Mesothelial cell of epicardium (in vitro differentiated cells): ENCODE measurements at places on chromosomes 2 and 18.
A peak's percentile ranks its signal among the peaks of the same experiment; 100 is the strongest.

DNA sequence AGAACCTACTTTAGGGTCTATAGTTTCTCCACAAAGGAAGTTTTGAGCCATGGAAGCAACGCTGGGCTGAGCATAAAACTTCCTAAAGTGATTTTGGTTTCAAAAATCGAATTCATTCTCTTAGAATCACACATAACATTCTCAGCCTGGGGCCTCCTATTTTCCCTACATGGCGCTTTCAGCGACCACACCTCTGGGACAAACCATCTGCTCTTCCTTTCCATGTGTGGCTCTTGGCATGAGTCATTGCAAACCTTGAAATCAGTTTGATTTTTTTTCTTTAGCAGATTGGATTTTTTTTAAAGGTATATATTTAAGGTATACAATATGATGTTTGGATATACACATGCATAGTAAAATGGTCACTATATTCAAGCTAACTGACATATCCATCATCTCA, 72.5 kb upstream of the APCDD1 start:
- DNase-seq: no peak
- H3K36me3 ChIP-seq: no peaks in the 10 kb centered on the region
- H3K4me3 ChIP-seq: no peak overlapping the region
- H3K27ac ChIP-seq: no peak overlapping the region
- H3K4me1 ChIP-seq: peaks cover 25% of the 10 kb centered on the region

DNA sequence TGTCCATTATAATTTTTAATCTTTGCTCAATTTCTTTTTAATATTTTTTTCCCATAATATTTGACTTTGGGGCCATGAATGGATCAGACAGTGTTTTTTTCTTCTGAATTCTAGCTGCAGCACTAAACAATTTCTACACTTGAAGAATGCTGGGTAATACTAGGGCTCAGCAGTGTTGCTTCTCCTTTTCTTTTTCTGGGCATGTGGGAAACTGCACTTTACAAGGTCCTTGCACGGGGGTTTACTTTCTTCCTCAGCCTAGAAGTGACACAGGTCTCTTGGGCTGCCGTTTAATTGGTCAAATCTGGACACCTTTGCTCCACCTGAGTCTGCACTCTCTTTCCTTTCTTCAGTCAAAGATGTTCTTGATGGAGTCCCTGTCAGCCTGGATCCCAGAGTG, 135.4 kb upstream of the APCDD1 start:
- H3K27ac ChIP-seq: no peak overlapping the region
- H3K4me3 ChIP-seq: no peak overlapping the region
- no peaks in the 10 kb centered on the region for H3K27me3 ChIP-seq
- no peak for DNase-seq
- no peaks in the 10 kb centered on the region for H3K36me3 ChIP-seq

GRCh38 chr2:231029563-231029962, 7.8 kb upstream of the C2orf72 start:
- no peak for DNase-seq
- H3K4me3 ChIP-seq: no peak overlapping the region
- H3K27ac ChIP-seq: no peak overlapping the region

GRCh38 chr2:233455006-233455405, 100.7 kb downstream of the DGKD start:
- H3K4me1 ChIP-seq: no peaks in the 10 kb centered on the region
- no peak overlapping the region for H3K27ac ChIP-seq
- H3K27me3 ChIP-seq: no peaks in the 10 kb centered on the region
- no peak for DNase-seq
- H3K36me3 ChIP-seq: peaks cover 26% of the 10 kb centered on the region

- peaks cover 6% of the 10 kb centered on the region for H3K4me1 ChIP-seq
- no peak overlapping the region for H3K27ac ChIP-seq
- H3K4me3 ChIP-seq: no peak overlapping the region
- peaks cover 32% of the 10 kb centered on the region for H3K27me3 ChIP-seq
- H3K36me3 ChIP-seq: no peaks in the 10 kb centered on the region
These were observed 12.3 kb upstream of the SNED1 start for GRCh38 chr2:240985881-240986786.

GRCh38 chr2:237597196-237598145, 6.9 kb upstream of the RAB17 start:
- H3K4me3 ChIP-seq: no peak overlapping the region
- DNase-seq: no peak
- H3K27ac ChIP-seq: no peak overlapping the region
- peaks cover 17% of the 10 kb centered on the region for H3K27me3 ChIP-seq

DNA sequence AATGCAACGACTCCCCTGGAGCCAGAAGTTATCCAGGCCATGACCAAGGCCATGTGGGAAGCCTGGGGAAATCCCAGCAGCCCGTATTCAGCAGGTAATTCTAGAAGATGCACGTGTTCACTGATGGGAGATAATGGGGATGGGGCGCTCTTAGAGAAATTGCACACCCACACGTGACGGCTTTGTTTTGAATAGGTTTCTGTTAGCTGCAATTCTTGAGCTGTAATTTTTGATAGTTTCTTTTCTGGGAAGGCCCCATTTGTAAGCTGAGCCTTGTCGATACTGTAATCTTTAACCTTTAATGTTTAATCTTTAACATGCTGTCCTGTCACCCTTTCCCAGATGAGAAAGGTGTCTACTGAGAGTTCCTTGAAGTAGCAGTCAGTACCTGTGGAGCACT, 3.6 kb downstream of the SCLY start:
- H3K27ac ChIP-seq: no peak overlapping the region
- no peak for DNase-seq
- no peaks in the 10 kb centered on the region for H3K27me3 ChIP-seq

GRCh38 chr2:11658208-11659114, 11.5 kb downstream of the NTSR2 start:
- H3K4me1 ChIP-seq: peaks cover 4% of the 10 kb centered on the region
- no peak for DNase-seq
- peaks cover 23% of the 10 kb centered on the region for H3K27me3 ChIP-seq
- no peak overlapping the region for H3K27ac ChIP-seq
- H3K4me3 ChIP-seq: no peak overlapping the region

DNA sequence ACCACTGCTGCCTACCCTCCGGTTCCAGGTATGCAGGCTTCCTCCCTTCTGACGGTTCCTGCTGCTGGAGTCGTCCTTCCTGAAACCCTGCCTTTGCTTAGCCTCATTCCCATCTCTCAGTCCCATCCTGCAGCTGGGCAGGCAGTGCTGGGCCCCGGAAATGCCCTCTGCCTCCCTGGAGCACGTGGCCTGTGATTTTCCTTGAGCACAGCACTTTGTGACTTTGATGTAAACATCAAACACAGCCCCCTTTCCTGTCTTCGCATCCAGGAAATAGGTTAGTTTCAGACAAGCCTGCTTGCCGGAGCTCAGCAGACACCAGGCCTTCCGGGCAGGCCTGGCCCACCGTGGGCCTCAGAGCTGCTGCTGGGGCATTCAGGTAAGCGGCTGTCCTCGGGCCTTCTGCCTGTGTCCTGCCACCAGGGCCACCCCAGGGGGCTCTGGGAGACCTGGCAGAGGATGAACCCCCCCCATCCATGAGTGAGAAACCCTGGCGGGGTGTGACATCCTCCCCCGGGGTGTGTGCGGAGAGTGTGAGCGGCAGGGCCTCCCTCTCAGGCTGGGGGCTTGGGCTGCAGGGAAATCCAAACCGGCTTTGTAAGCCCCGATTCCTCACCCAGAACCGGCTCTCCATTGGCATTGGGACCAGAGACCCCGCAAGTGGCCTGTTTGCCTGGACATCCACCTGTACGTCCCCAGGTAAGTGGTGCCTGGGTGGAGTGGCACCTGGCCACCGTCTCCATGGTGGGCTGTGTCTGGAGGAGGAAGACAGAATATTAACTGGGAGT, at the start of gene ZAP70:
TSS of gene ZAP70 (plus strand) at position 281 of the 788 bp plus-strand sequence. CDS start 10,461 bp downstream, outside the sequence.
- no peak within 1 kb of the TSS for H3K4me3 ChIP-seq
- peak within 1 kb of the TSS; percentile 74 for H3K27ac ChIP-seq
- no peak for DNase-seq
- H3K36me3 ChIP-seq: no peaks in the 10 kb centered on the region
